ENCODE measurements at places on chromosomes 16 and 17. TPM values are rescaled to one million over a fixed set of nuclear protein-coding genes. Genes with fewer than 3 reads are reported as not detected.
A peak's percentile ranks its signal among the peaks of the same experiment; 100 is the strongest.

- no peak for DNase-seq
- H3K36me3 ChIP-seq: no peaks in the 10 kb centered on the region
- no peak overlapping the region for H3K4me3 ChIP-seq
- H3K4me1 ChIP-seq: peaks cover 8% of the 10 kb centered on the region
- H3K27ac ChIP-seq: no peak overlapping the region
Measured at GRCh38 chr16:66084306-66084705, 282.2 kb upstream of the CDH5 start.

DNA sequence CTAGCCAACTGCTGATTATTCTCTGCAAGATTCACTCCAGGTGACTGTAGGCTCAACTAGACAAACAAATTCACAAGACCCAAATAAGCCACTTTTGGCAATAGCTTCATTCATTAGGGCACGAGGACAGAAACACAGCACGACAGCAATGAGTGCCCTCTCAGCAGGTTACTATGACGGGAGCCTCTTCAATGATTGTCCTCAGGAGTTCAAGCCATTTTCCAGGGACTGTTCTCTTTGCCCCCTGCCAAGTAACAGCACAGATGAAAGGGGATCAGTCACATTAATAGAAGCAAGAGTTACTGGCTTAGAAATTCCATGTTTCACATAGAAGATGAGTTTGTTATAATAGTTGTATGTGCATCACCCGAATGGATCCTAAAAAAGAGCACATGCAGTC, 712.2 kb downstream of the CDH8 start:
- DNase-seq: no peak
- H3K4me1 ChIP-seq: no peaks in the 10 kb centered on the region
- no peak overlapping the region for H3K4me3 ChIP-seq
- no peak overlapping the region for H3K27ac ChIP-seq
- no peaks in the 10 kb centered on the region for H3K36me3 ChIP-seq
- H3K27me3 ChIP-seq: no peaks in the 10 kb centered on the region

- H3K27me3 ChIP-seq: no peaks in the 10 kb centered on the region
- no peak overlapping the region for H3K4me3 ChIP-seq
- H3K36me3 ChIP-seq: no peaks in the 10 kb centered on the region
- H3K27ac ChIP-seq: no peak overlapping the region
- no peak for DNase-seq
Measured at GRCh38 chr17:76645481-76645880, 1.9 kb upstream of the ST6GALNAC1 start.

DNA sequence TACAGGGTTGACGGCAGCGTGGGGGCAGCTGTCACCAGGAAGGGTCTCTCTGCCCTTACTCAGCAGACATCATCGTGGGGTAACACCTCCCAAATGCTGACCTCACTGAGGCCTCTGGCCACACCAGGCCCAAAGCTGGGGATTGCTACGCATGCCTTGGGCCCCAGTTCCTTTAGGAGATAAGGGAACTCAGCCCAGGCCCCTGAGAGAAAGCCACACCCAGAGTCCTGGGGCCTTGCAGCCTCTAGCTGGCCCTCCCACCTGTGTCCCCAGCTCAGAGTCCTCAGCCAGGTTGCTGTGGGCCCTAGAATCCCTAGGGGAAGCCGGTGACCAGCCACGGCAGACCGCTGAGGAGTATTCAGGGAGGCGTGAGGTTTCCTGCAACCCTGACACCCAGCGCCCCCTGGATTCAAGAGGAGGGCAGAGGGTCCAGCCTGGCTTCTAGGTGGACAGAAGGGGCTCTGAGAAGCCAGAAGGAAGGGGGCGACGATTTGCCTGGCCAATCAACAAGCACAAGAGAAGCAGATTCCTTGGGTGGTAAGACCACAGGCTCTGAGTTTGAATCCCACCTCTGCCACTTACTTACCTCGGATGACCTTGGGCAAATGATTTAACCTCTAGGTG, 10.3 kb upstream of the GINS2 start:
- peaks cover 15% of the 10 kb centered on the region for H3K27me3 ChIP-seq
- no peak overlapping the region for H3K27ac ChIP-seq
- peaks cover 13% of the 10 kb centered on the region for H3K4me1 ChIP-seq
- no peaks in the 10 kb centered on the region for H3K36me3 ChIP-seq

- no peaks in the 10 kb centered on the region for H3K27me3 ChIP-seq
- no peaks in the 10 kb centered on the region for H3K4me1 ChIP-seq
- H3K27ac ChIP-seq: no peak overlapping the region
- no peak for DNase-seq
- peaks cover 91% of the 10 kb centered on the region for H3K36me3 ChIP-seq
Measured at GRCh38 chr17:1532836-1533602, 16.6 kb upstream of the INPP5K start.

GRCh38 chr17:17696882-17697633, 15.8 kb downstream of the RAI1 start:
- peak overlapping the region; percentile 76 for H3K27ac ChIP-seq
- peaks cover 93% of the 10 kb centered on the region for H3K4me1 ChIP-seq
- H3K27me3 ChIP-seq: no peaks in the 10 kb centered on the region
- H3K4me3 ChIP-seq: no peak overlapping the region
- no peaks in the 10 kb centered on the region for H3K36me3 ChIP-seq

GRCh38 chr17:48179071-48179945, 71.7 kb downstream of the SNX11 start:
- DNase-seq: no peak
- H3K4me1 ChIP-seq: no peaks in the 10 kb centered on the region
- no peak overlapping the region for H3K4me3 ChIP-seq
- peaks cover 31% of the 10 kb centered on the region for H3K27me3 ChIP-seq
- H3K27ac ChIP-seq: no peak overlapping the region

Gene PMFBP1
- 2.3 TPM for total RNA-seq

Gene TP53
- 63.0 TPM for total RNA-seq

Gene MOSMO
- total RNA-seq: 32.7 TPM

Gene ZNF778
- 22.0 TPM for total RNA-seq

Gene TBC1D3D
- not detected for total RNA-seq
